ENCODE measurements at places on chromosomes 1 and 21.

DNA sequence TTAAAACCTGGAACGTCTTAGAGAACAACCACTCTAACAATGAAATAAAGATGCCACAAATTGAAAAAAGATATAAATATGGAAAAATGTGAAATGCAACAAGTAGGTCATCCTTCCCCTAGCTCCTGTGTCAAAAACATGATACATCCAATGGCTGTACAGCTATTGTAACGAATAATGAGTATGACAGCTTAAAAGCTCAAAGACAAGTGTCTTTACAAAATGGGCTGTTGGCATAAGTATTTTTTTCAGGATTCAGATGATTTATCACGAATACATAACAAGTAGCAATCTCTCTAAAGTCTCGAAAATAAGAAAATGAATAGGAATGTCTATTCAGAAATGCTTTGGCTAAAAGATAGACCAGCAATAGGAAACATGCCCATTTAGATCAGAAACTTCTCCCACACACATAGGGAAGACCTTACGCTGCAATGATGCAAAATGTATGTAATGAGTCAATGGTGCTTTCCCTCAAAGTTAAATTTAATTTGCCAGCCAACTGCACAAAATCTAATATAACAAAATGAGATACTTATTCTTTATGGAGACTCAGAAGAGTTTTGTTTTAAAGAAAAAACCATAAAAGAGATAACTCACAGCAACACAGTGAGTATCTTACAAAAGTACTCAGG lies 8.3 kb downstream of the TGFBR3 start:
- DNase-seq: no peak

DNA sequence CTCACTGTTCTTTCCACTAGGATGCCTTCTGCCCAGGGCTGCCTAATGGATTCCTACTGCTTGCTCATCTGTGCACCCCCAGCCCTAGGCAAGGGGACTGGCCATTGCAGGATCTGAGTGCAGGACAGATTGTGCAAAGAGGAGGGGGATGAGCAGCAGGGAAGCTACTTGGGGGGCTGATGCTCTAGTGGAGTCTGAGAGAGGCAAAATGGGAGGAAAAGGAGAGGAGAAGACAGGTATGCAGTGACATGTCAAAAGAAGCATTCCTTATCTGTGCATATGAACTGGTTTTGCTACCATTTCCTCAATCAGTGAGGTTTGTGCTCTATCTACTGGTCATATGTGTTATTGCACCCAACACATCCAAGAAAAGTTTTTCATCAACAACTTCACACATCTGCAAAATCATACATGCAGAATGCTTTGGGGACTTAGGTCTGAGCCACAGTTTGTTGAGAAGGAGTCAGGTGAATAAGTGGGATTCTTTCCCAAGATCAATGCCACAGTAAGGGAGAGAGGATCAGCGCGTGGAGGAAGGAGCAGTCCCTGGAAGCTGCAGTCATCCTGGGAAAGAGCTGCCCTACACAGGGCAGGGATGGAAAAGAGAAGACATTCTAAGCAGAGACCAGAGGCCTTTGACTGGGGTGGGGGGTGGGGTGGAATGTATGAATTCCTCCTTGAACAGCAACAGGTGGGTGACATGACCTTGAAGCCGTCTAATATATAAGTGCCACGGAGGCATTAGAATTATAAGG lies 14.4 kb downstream of the SLC5A9 start:
- DNase-seq: no peak

GRCh38 chr1:179831852-179832699 lies 45.5 kb downstream of the TOR1AIP2 start:
- DNase-seq: no peak

GRCh38 chr1:36436821-36437220 lies 13.4 kb downstream of the OSCP1 start:
- no peak for DNase-seq
